ENCODE measurements at places on chromosomes 7 and 10.

- no peak for DNase-seq
These were observed 11.9 kb upstream of the TEX36 start for GRCh38 chr10:125694883-125695282.

- no peak for DNase-seq
These were observed 148.6 kb downstream of the PTPRN2 start for GRCh38 chr7:158439035-158439434.

GRCh38 chr7:131077735-131078134 lies 249.9 kb upstream of the MKLN1 start:
- no peak for DNase-seq

GRCh38 chr10:28363376-28363775 lies 60.5 kb upstream of the MPP7 start:
- no peak for DNase-seq

DNA sequence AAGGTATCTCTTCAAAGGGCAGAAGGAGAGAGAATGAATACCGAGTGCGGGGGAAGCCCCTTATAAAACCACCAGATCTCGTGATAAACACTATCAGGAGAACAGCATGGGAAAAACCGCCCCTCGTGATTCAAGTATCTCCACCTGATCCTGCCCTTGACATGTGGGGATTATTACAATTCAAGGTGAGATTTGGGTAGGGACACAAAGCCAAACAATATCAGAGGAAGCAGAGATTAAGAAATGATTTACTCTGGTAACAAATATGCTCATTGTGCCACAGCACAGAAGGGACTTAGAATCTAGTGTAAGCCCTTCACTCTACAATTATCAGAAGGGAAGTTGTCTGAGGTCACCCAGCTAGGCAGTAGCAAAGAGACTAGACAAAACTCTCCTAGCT lies 40.1 kb upstream of the ZNRF2 start:
- no peak for DNase-seq

DNA sequence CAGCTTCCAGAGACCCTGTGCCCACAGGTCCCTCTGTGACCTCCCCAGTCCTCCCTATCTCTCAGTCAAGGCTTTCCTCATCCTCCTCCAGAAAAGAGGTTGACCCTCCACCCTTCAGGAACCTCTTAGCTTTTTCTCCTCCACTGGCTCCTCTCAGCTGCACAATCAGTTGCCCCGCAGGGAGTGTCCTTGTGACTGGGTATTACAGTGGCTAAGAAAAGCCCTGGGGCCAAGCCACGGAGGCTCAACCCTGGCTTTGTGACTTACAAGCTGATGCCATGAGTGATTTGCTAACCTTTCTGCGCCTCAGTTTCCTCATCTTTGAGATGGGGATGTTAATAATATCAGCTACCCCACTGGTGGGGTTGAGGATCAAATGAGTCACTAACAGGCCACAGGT lies 66.4 kb upstream of the ZMIZ1 start:
- no peak for DNase-seq

DNA sequence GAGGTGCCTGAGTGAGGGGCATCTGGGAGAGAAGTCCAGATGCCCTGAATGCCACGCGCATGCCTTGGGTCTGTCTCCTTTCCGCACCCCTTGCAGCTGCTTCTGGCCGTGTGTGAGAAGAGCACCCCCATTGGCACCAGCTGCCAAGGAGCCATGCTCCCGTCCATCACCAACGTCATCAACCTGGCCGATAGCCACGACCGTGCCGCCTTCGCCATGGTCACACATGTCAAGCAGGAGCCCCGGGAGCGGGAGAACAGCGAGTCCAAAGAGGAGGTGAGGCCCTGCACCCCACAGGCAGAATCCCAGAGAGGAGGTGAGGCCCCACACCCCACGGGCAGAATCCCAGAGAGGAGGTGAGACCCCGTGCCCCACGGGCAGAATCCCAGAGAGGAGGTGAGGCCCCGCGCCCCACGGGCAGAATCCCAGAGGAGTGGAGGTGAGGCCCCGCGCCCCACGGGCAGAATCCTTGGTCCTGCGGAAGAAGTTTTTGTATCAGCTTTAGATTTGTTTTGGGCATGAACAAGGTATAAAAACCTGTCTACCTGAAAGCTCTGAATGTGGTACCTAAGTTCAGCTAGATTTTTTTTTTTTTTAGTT lies 91.8 kb downstream of the TRRAP start:
- DNase-seq = no peak

All from stimulated activated CD8-positive, alpha-beta memory T cell treated with anti-CD3 and anti-CD28 coated beads, Interleukin-7, amount 100 ng/mL, for 1 hour (primary cell).